ENCODE measurements at places on chromosomes 5 and 9.

DNA sequence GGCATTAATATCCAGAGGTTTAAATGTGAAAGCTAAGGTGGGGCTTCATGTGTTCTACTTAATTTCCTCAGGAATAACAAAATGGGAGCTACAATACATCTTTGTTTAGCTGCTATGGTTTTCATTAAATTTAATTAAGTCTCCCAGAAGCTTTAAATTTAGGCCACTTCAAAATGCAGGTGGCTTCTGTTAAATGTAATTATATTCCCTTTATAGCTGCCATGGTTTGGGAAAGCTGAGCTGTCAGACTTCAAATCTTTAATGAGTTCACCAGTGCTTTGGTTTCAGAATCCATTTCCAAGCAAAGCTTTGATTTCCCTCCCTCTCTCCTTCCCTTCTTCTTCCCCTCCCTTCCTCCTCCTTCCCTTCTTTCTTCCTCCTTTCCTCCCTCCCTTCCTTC lies 58.4 kb upstream of the FAM170A start:
- DNase-seq = no peak

DNA sequence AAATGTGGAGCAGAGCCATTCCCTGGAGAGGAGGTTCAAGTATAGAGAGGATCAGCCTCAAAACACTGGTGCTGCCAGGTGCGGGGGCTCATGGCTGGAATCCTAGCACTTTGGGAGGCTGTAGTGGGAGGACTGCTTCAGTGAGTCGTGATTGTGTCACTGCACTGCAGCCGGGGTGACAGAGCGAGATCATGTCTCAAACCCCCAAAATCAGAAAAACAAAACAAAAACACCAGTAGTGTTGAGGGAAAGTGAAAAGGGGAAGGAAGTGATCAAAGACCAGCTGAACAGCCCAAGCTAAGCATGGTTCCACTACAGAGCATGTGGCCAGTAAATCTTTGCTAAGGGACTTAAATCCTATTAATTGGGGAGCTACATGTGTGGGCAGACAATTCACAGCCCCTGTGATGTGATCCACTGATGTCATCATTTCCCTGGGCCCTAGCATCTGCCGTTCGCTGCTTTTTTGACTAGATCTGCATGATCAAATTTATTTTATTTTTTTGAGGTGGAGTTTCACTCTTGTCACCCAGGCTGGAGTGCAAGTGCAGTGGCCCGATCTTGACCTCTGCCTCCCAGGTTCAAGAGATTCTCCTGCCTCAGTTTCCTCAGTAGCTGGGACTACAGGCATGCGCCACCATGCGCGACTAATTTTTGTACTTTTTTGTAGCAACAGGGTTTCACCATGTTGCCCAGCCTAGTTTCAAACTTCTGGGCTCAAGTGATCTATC lies 2.7 kb upstream of the PCBD2 start:
- no peak for DNase-seq

- DNase-seq = no peak
These were observed 17.3 kb downstream of the CENPH start for GRCh38 chr5:69206528-69207190.

DNA sequence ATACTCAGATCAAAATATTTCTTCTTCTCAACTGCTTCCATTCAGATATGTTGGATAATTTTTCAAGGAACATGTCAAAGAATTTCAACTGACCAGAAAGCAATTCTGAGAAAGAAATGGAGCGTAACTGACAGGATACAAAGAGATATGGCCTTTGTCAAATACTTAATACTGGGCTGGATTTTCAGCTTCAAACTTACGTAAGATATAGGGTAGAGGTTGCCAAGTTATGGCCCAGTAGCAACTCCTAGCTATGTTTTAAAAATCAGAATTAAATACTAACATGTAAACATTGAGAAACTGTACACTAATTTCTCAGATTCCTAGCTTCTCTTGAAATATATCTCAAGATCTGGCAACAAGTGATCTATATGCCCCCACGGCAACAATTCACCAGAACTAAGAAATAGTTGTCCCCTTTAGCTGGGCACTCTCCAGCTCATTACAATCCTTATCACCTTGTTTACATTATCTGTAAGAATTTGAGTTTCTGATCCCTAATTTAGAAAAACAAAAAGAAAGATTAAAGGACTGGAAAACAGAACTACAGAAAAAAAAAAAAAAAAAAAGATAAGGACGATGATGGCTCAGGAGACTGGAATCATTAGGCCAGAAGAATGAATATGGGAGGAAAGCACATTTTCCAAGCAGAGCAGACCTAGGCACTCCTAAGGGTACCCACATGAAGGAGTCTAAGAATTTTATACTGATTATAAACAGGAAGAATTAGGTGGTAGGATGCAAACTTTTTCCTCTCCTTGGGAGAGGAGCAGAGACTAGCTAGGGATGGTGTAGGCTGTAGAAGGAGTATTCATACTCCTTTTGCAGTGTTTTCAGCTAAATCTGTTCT lies 23.0 kb downstream of the INIP start:
- no peak for DNase-seq

DNA sequence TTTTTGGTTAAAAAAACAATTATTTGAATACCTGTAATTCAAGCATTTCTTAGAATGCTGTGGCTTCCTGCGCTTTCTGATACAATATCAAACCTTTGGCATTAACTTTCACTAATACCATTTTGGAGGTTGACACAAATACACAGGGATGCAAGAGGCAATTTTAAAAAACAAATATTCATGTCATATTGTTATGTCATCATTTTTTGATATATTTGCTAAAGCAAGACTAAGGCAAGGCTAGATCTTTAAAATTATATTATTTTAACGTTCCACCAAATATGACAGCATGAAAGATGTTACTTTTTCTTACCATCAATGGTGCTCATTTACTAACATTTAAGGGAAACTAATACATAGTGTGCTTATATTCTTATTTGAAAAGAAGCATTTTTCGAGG lies 93.4 kb upstream of the FSD1L start:
- no peak for DNase-seq

DNA sequence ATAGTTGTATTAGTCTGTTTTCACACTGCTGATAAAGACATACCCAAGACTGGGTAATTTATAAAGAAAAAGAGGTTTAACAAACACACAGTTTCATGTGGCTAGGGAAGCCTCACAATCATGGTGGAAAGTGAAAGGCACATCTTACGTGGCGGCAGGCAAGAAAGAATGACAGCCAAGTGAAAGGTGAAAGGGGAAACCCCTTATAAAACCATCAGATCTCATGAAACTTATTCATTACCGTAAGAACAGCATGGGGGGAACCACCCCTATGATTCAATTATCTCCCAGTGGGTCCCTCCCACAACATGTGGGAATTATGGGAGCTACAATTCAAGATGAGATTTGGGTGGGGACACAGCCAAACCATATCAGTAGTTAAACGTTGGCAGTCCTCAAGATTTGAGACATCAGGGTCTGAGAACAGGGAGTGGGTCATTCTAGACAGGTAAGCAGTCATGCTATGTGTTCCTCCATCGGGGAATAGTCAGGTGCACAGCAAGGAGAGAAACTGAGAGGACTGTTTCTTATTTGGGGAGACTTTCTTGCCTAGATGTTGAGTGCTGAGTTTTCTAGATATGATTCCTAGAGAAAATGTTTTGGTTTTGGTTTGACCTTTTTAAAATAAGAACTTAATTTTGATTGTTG lies 45.8 kb upstream of the ENTREP1 start:
- DNase-seq = no peak

DNA sequence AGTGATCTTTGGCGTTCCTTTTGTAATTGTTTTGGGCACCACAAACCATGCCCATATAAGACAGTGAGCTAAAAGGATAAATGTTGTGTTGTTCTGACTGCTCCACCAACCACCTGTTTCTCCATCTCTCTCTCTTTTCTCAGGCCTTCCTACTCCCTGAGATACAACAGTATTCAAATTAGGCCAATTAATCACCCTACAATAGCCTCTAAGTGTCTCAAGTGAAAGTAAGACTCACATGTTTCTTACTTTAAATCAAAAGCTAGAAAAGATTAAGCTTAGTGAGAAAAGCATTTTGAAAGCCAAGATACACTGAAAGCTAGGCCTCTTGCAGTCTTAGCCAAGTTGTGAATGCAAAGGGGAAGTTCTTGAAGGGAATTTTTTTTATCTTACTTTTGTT lies 268.8 kb upstream of the NREP start:
- no peak for DNase-seq

DNA sequence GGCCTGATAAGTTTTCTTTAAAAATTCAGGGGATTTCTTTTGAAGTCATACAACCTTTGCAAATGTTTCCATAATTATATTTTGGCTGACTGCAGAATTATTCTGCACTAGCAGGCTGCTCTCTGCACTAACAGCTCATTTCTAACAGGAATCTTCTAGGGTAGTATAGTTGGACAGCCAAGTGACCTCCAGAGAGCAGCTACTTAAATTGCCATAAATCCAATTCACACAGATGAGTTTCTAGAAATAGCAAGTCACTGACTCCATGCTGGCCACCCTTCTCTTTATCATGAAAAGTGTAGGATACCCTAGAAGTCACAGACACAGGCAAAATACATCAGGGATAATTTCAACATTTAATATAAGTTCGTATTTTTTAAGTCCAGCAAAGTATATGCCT lies 110.9 kb upstream of the TARS1 start:
- no peak for DNase-seq

- no peak for DNase-seq
These were observed 13.4 kb downstream of the FGD3 start for GRCh38 chr9:92960561-92961290.

- no peak for DNase-seq
These were observed 59.0 kb upstream of the BOD1 start for GRCh38 chr5:173675287-173675996.

- no peak for DNase-seq
These were observed 19.0 kb downstream of the PTCH1 start for GRCh38 chr9:95497772-95498171.

DNA sequence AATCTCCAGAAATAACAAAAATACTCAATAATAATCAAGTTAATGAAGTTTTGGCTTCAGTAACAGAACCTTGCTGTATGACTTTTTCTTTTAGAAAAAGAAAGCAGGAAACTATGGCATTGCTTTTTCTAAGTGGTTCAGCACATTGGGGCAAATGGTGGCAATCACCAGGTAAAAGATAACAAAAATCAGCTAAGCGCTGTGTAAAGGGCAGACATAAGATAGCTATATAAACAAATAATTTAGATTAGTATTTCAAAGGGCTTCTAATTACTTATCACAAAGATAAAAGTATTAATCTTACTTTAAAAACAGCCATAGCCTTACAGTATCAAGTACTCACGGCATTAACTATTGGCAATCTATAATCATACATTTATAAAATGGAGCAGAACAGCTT lies 10.0 kb downstream of the TMEM161B start:
- no peak for DNase-seq

GRCh38 chr9:92180002-92180400 lies 64.8 kb upstream of the SPTLC1 start:
- DNase-seq = no peak

GRCh38 chr5:135030956-135031812 lies 2.8 kb downstream of the PITX1 start:
- no peak for DNase-seq

- no peak for DNase-seq
These were observed 44.7 kb upstream of the AKNA start for GRCh38 chr9:114432323-114433067.

- DNase-seq = no peak
These were observed 874.7 kb downstream of the EFNA5 start for GRCh38 chr5:106796081-106796480.

GRCh38 chr5:171614971-171615653 lies 170.5 kb upstream of the SMIM23 start:
- no peak for DNase-seq

GRCh38 chr9:116133163-116133562 lies 20.4 kb upstream of the PAPPA start:
- no peak for DNase-seq

DNA sequence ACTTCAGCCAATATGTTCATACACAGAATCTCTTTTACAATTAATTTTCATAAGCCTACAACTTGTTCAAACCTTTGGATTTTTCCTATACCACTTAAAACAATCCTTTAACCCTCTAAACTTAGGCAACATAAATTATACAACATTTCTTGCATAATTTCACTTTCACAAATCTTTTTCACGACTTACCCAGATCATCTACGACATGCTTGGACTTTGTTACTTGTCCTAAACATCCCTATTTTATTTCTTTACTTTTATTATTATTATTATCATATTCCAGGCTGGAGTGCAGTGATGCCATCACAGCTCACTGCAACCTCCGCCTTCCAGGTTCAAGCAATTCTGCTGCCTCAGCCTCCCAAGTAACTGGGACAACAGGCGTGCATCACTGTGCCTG lies 68.0 kb downstream of the CACNA1B start:
- DNase-seq = no peak

- DNase-seq = no peak
These were observed 121.1 kb downstream of the EGFLAM start for GRCh38 chr5:38379350-38379937.

GRCh38 chr5:179232091-179232735 lies 113.0 kb downstream of the ADAMTS2 start:
- DNase-seq = no peak

GRCh38 chr5:179317411-179318220 lies 27.6 kb downstream of the ADAMTS2 start:
- no peak for DNase-seq

GRCh38 chr5:76920491-76920890 lies 32.4 kb upstream of the CRHBP start:
- DNase-seq = no peak

DNA sequence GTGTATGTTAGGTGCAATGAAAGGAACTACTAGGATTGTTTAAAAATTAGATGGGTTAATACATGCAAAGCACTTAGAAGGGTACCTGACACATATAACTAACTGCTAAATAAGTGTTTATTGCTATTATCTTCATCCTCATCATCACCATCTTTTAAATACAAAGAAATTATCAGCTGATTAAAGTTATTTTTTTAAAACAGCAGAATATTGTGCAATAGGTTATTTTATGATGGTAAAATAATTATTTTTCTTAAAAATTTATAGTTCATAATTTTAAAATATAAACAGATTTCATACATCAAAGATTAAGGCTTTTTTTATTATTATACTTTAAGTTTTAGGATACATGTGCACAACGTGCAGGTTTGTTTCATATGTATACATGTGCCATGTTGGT lies 86.9 kb upstream of the SREK1 start:
- no peak for DNase-seq

DNA sequence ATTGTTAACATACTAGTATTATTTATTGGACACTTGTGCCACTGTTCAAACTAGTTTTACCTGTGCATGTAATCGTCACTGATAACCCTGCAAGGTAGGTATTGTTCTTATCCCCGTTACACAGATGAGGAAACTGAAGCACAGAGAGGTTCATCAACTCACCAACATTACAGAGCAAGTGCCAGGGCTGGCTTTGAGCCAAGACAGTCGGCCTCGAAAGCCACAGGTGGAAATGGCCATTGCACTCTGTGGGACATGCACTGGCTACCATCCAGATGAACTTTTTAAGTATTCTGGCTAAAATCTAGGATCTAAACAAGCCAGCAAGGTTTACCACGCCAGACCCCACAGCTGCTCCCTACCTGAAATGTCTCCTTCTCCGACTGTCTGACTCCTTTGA lies 57.9 kb downstream of the TEX10 start:
- no peak for DNase-seq

GRCh38 chr9:130189840-130190239 lies 17.6 kb downstream of the NCS1 start:
- no peak for DNase-seq
